ENCODE measurements at places on chromosomes 6 and 20.

DNA sequence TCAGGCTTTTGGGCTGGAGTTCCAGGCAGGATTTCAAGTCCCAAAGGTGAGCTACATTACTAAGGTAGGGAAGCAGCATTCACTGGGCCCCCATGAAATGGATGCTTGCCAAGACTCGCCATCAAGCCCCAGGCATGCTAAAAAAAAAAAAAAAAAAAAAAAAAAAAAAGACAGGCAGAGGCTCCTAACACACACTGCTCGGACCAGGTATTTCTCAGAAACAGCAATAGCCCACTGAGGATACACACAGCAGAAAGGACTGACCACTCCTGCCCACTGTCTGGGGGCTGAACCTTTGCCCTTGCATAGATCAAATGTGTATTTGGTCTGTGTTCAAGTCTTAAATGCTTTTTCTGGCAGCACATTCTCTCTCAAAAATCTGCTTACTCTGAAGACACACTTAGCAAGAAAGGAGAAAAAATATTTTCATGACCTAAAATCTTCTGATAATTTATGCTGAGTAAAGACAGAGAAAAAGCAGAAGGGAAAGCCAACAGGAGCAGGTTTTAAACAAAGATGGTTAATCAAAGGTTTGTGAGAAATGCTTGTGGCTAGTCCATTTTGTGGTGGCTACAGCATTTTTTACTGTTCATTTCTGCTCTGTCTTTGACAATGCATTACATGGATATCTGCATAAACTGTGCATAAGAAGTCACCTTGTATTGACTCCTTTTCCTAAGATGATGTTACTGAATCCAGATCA lies 37.9 kb upstream of the BEND6 start:
- no peak for DNase-seq

GRCh38 chr20:62458275-62459251 lies 17.2 kb downstream of the GATA5 start:
- no peak for DNase-seq

DNA sequence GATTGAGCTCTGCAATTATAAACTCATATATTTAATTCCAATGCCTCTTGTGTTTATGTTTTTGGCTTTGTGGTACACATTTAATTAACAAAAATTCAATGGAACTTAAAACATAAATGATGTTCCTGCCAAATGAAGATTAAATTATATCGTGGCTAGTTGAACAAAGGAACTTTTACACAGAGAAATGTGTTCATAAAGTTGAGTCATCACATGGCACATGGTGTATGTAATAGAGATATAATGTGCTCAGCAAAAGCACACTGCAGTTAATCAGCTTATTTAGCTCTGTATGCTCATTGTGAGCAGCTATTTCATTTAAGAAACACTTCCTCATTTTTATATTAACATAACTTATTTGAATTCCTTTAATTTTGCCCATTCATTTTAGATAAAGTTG lies 1295.6 kb upstream of the CITED2 start:
- peak; percentile 81 for DNase-seq

DNA sequence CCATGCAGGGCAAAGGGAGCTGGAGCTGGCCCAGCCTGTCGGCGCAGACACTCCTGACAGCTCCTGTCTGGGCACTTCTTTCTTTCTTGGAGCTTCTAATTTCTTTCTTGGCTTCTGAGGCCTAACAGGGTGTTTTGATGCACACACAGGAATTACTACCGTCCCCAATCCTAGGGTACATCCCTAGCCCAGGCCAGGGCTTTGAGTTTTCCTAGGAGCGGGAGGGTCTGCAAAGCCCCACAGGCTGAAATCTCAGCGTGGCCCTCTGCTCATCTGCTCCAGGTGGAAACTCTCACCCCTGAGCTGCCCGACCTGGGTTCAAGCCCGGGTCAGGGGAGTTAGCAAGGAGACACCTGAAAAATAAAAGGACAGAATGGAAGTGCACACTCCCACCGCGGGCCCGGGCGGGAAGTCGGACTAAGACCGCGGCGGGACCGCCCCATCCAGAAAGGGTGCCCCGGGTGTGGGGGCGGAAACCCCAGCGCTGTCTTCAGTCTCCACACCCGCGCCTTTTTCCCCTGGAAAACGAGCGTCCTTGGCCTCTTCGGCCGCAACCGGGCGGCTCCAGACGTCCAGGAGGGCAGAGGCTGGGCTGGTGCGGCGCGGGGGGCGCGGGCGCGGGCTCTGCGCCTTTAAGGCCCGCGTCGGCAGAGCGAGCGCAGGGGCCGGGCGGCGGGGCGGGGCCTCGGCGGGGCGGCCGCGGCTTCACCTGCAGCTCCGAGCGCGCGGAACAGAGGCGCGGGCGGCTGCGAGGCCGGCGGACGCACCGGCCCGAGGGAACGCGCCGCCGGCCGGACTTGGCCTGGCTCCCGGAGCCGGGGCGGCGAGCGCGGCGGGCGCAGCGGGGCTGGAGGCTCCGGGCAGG lies at the start of gene CDH4:
TSS of gene CDH4 (plus strand) at position 733 of the 865 bp plus-strand sequence.
- DNase-seq, result no peak

GRCh38 chr6:165895421-165896165 lies 232.6 kb upstream of the PDE10A start:
- no peak for DNase-seq

Measured in retinal pigment epithelial cell (primary cell).